Keratinocyte (primary cell): ENCODE measurements at places on chromosomes 13 and 19.

GRCh38 chr19:43662487-43662886 lies 7.5 kb downstream of the PLAUR start:
- no peak for DNase-seq

- DNase-seq, result no peak
These were observed 249.6 kb downstream of the TSHZ3 start for GRCh38 chr19:31099515-31100205.

- peak; percentile 48 for DNase-seq
These were observed 14.5 kb upstream of the DOCK9 start for GRCh38 chr13:98992355-98992754.

DNA sequence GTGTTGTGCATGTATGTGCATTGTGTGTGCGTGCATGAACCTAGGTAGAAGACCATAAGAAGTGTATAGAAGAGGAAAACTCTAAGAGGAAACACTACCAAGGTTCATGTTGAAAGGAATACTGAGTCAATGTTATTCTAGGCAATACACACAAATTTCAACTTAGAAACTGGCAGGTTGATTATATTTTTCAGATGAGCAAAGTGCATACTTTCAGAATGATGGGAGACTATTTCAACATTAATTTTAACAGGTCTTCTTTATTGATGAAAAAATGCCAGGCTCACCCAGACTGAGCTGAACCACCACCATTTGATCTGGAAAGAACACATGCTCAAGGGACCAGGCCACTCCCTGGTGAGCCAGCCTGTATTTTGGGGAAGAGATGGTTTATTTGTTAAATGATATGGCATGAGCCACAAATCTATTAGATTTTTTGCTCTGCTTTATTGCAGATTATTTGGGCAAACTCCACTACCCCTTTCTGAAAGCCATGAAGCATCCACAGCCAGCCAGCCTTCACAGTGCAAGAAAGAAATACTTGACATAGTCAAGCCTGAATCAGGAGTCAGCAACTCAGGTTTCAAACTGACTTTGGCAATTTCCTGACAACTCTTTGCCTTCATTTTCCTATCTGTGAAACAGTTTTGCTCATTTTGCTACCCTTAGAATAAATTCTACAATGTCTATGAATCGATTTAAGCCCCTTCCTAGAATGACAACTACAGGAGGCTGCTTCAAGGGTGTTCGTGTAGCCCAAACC lies 368.9 kb downstream of the COG6 start:
- no peak for DNase-seq

GRCh38 chr19:2978166-2978767 lies 903 bp downstream of the TLE6 start:
- DNase-seq, result no peak

DNA sequence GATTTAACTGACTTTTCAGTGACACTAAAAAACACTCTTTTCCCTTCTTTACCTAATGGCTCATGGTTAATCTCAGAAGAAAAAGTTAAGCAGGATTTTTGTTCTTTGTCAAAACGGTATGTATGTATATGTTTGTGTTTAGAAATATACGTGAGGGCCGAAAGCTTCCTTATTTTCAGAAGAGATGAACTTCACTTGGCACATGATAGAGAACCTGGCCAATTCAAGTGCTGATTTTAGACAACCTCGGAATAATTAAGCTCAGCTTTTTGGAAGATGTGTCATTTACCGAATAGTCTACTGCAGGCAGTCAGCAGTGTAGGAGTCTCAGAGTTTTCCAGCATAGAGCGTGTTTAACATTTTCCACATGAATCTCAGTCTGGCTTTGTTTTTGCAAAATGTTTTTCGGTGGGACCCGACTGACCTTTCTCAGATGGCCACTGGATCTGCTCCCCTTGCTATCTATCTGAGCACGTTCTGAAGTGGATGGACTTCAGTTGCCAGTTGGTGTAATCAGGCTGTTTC lies 4.6 kb downstream of the RNASEH2B start:
- no peak for DNase-seq

DNA sequence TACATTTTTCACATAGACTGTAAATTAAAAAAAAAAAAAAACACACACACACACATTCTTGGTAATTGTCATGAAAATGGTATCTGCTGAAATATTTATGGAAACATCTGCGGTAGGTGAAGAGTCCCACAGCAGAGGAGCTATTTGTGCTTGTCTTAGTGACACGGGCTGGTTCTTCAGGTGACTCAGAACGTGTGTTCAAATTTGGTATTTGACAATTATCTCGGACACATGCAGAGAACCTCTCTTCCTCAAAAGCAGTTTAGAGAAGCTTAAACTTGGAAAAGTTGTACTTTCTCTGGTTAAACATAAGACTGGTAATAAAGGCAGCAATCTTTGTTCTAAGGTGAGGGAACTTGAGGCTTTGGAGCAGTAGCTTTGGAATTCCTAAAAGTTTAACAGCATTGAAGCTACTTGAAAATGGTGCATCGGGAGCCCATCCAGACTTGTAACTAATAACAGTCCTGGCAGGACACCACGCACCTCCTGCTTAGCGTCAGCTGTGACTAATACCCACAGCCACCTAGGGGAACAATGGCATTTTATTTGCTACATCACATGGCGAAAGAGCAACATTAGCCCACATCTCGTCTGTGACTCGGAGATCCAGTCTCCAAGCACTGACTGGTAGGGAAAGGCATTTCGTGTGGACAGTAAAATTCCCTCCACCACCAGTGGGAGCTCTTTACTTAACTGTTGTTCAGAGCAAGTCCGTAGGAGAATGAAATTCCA lies 1505.1 kb upstream of the SLC10A2 start:
- DNase-seq, result no peak

- no peak for DNase-seq
These were observed at the start of gene ICAM4 for GRCh38 chr19:10286803-10287737. Gene ICAM4, plus strand, starts transcription at chr19:10286955. Its CDS starts 58 bp downstream, at chr19:10287013.

DNA sequence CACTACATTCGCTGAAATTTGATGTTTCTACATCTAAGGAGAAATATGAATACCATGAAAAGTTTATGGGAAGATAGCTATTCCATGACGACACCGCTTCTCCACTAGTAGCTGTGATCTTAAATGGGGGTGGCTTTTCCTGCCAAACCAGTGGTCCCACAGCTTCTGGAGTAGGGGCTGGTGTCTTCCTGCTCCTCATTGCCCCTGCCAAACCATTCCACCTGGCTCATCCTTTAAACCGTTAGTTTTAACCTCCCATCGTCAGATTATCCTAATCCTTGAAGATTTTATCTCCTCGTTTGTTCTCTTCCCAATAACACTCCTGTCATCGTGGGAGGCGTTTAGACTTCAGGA lies 568 bp upstream of the ZNF230 start:
- no peak for DNase-seq

GRCh38 chr19:13053238-13053637 lies 49.4 kb downstream of the LYL1 start:
- no peak for DNase-seq

- no peak for DNase-seq
These were observed 581.0 kb upstream of the SPRY2 start for GRCh38 chr13:80921971-80922370.

DNA sequence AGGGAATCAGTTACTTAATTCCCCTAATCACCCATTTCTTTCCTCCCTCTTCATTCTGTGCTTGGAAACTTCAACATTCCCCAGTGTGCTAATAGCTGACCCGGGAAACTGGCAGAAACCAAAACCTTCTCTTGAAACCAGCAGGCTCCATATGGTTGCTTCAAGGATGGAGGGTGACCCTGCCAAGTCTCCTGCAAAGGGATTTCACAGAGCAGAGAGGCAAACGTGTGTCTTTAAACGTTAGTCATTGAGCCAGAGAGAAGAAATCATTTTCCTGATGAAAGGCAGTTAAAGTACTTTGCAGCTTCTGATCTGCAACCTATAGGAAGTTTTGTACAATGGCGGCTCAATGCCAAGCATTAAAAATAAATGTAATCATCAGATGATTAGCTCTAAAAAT lies 220.9 kb downstream of the POU4F1 start:
- no peak for DNase-seq

DNA sequence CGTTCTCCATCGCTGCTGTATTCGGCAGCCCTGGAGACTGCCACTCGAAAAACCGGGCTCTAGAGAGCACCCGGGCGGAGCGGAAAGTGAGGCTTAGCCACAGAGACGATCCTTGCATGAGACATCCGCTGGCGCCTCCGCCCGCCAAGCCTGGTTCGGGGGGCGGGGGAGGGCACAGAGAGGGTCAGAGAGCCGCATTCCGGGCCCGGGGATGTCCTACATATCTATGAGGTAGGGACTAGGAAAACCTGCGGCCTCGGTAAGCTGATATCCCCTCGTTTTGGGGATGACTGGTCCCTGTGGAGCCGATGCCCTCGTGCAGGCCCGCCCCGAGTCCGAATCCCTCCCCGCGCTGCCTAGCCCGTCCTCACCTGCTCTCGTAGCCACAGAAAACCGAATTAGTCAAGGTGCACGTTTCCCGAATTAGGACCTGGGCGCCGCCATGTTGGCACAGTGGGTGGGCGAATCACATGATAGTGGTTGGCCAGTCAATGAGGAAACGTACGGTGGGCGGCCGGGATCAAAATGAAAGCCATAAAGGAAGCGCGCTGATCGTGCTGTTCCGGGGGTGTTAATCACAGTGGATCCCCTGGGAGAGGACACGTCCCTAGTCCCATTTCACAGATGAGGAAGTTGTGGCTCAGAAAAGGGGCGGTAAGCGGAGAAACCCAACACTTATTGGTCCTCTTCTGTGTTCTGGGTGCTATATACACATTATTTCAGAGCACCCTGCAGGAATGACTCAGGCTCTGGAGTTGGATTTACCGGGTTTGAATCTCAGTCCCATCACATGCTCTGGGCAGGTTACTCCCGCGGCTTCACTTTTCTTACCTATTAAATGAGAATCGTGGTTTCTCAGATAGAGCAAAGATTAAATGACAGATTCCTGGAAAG lies at the start of gene TRMT1:
Gene TRMT1 (minus strand): TSS at position 459 of the 894 bp plus-strand sequence. CDS start 341 bp downstream, at position 118.
- peak; percentile 66 for DNase-seq

DNA sequence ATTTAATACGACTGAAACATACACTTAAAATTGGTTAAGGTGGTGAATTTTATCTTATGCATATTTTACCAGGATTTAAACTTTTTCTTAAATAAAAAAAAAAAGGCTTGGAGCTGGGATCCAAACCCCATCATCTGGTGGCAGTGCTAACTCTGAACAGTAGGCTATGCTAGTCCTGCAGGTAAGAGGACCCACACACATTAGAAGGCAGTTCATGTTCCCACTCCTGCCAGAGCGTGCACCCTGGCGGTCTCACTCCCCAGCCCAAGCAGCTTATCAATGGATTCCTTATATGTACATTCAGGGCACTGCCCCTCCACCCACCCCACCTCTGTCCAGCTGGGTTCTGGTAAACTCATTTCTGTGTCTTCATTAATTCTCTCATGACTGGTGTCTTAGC lies 31.3 kb upstream of the CEBPA start:
- DNase-seq, result no peak

DNA sequence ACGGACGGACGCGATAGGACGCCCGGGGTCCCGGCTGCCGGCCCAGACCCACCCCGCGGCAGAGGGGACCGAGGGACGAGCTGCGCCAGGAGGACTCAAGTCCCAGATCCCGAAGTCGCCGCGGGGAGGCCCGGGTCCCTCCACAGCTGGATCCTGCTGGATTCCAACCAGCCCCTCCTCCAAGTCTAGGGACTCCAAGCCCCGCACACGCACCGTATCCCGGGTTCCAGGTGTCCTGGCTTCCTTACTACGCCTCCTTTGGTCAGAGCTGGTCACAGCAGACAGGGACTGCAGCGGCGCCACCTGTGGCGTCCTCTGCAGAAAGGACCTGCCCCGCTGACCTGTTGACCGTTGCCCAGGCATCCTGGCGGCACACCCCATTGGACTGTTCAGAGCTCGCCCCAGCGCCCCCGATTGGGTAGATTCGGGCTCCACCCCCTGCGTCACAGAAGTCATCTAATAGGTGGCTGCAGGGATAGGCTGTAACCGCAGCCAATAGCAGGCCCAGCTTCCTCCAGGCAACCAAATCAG lies 29.0 kb upstream of the ZNF709 start:
- DNase-seq, result no peak

DNA sequence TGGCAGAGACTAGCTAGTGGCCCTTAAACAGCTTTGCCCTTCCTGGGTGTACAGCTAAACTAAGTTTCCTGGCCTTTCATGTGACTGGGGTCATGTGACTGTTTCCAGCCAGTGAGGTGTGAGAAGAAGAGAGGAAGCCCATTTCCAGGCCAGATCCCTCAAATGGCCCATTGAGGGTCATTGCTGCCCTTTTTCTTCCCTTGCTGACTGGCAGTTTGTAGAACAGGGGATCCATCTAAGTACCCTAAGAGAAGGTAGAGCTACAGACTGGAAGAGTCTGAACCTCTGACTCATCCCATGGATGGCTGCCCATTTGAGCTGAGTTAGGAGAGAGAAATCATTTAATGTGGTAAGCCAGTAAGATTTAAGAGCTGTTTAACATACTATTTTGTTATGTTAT lies 2.8 kb downstream of the SWSAP1 start:
- DNase-seq, result no peak

DNA sequence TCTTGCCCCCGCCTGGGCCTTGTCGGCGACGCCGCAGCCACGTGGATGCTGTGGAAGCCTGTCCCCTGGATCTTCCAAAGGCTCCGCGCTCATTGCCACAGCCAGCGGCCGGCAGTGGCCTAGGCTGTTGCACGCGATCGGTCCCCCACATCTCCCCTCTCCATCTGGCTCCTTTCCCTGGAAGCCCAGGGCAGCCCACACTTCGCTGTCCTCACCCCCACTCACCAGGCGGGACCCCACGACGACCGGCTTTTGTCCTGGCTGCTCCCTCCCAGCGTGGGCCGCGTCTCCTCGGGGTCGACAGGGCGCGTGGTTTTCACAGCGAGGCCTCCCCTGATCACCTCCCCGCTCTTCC lies 605 bp upstream of the TEX30 start:
- DNase-seq, result no peak

- no peak for DNase-seq
These were observed 1730.1 kb upstream of the PRR20A start for GRCh38 chr13:55410398-55411330.

DNA sequence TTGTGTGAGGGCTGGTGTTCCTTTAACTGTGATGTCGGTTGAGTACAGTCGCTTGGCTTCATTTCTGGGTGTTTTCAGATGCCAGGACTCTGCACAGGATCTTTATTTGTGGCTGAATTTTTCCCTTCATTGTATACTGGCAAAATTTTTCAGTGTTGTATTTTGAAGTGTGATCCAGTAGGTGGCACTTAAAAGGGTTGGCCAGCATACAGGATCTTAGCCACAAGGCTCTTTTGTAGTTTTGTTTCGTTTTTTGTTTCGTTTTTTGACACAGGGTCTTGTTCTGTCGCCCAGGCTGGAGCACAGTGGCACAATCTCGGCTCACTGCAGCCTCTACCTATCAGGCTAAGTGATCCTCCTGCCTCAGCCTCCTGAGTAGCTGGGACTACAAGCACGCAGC lies 8.7 kb downstream of the FCAR start:
- no peak for DNase-seq

GRCh38 chr13:49620170-49620621 lies 8.1 kb upstream of the ARL11 start:
- DNase-seq, result no peak
